ENCODE measurements at places on chromosomes 1 and 21.

DNA sequence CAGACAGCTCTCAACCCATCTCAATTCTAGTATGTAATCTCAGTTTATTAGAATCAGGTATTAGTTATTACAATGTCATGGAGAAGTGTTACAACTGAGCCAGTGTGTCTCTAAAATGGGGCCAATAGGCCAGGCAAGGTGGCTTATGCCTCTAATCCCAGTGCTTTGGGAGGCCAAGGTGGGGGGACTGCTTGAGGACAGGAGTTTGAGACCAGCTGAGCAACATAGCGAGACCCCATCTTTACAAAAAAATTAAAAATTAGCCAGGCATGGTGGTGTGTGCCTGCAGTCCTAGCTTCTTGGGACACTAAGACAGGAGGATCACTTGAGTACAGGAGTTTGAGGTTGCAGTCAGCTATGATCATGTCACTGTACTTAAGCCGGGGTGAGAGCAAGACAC lies 104.9 kb downstream of the BCAR3 start:
- H3K4me1 ChIP-seq = no peaks in the 10 kb centered on the region
- no peak overlapping the region for H3K4me3 ChIP-seq
- no peak overlapping the region for H3K27ac ChIP-seq
- no peaks in the 10 kb centered on the region for H3K27me3 ChIP-seq
- no peaks in the 10 kb centered on the region for H3K36me3 ChIP-seq
- no peak for DNase-seq

DNA sequence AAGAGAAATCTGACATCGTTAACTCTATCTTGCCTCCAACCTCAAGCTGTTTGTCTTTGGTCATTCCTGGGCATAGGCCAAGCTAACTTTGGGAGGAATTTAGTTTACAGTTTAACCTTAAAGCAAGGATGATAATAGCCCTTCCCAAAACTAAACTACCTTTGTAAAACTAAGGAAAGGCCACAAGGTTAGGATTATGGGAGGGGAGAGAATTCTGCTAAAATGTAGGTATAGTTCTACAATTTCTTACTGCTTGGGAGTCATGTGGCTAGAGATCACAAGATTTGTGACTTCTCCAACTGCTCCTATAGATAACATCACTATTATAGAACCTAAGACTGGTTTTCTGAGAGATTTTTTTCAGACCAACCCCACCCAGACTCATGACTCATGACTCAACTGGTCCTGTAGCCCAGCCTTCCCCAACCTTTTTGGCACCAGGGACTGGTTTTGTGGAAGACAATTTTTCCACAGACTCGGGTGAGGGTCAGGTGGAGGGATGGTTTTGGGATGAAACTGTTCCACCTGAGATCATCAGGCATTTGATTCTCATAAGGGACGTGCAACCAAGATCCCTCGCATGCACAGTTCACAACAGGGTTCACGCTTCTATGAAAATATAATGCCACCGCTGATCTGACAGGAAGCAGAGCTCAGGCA lies 70.7 kb upstream of the MUTYH start:
- no peaks in the 10 kb centered on the region for H3K36me3 ChIP-seq
- H3K4me1 ChIP-seq = no peaks in the 10 kb centered on the region
- H3K4me3 ChIP-seq = no peak overlapping the region

DNA sequence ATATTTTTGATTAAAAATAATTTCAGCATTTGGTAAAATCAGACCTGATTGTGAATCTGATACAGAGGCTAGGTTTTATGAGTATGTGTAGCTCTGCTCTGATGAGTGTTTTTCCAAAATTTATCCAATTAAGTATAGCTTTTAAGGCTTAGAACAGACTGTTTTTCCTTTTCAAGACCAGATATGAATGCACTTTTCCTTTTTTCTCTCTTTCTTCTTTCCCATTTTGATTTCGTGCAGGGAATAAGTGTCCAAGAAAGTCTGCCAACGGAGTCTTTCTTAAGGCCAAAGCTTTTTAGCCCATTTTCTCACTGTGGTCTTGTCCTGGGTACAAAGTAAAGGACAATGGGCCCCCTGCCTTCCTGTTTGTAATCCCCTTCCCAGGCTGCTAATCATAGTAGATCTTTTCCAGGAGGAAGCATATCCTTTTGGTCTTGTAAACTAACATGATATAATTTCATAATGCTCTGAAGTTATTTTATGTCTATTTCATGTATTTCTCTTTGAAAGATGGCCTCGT lies 2.9 kb downstream of the KIF1B start:
- H3K27me3 ChIP-seq = no peaks in the 10 kb centered on the region
- no peak for DNase-seq
- H3K36me3 ChIP-seq = no peaks in the 10 kb centered on the region
- no peak overlapping the region for H3K27ac ChIP-seq
- H3K4me3 ChIP-seq = no peak overlapping the region

DNA sequence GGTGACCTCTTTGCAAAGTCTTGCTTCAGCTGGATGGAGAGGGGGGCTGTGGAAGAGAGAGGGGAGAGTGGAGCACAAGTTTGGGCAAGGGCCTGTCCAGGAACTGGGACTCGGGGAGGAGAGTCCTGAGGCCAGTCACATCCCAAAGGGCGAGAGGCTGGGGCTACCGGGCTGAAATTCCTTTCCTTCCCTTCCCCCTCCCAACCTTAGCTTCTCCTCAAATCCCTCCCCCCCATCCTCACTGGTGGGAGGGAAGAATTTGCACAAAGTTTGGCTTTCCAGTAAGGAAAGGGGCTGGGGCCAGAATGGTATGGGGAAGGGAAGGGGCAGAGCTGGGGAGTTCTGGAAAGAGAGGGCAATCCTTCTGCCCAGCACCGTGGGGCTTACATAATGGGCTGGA lies 854 bp downstream of the CNTN2 start:
- H3K4me3 ChIP-seq = no peak overlapping the region
- no peak overlapping the region for H3K27ac ChIP-seq
- H3K27me3 ChIP-seq = peaks cover 31% of the 10 kb centered on the region
- H3K4me1 ChIP-seq = no peaks in the 10 kb centered on the region

- H3K4me1 ChIP-seq = peaks cover 8% of the 10 kb centered on the region
- no peaks in the 10 kb centered on the region for H3K36me3 ChIP-seq
- no peak overlapping the region for H3K27ac ChIP-seq
- H3K27me3 ChIP-seq = peaks cover 7% of the 10 kb centered on the region
These were observed 2.9 kb downstream of the C2CD2 start for GRCh38 chr21:41950941-41951351.

GRCh38 chr1:247177755-247178154 lies 5.9 kb upstream of the ZNF124 start:
- no peaks in the 10 kb centered on the region for H3K27me3 ChIP-seq
- H3K36me3 ChIP-seq = no peaks in the 10 kb centered on the region
- no peaks in the 10 kb centered on the region for H3K4me1 ChIP-seq
- no peak for DNase-seq
- no peak overlapping the region for H3K4me3 ChIP-seq

GRCh38 chr1:234612352-234613127 lies 2.6 kb upstream of the IRF2BP2 start:
- peak; percentile 86 for DNase-seq
- peaks cover 4% of the 10 kb centered on the region for H3K36me3 ChIP-seq
- no peaks in the 10 kb centered on the region for H3K27me3 ChIP-seq

GRCh38 chr1:37472281-37472680 lies 2.1 kb upstream of the ZC3H12A start:
- H3K4me1 ChIP-seq = peaks cover 36% of the 10 kb centered on the region
- H3K27ac ChIP-seq = no peak overlapping the region
- H3K36me3 ChIP-seq = peaks cover 12% of the 10 kb centered on the region
- DNase-seq = no peak
- no peak overlapping the region for H3K4me3 ChIP-seq
- no peaks in the 10 kb centered on the region for H3K27me3 ChIP-seq

DNA sequence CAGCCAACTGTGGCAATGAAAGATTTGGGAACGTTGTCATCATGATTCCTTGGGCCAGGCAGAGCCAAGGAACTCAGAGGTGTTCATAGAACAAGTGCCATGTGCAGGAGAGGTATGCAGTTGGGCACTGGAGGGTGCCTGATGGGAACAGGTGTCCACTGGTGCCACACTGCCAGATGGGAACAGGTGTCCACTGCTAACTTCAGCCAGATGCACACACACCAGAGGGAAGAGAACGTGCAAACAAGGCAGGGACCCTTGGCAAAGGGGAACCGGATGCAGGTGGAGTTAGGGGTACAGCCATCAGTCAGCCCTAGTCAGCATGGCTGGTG lies 13.5 kb downstream of the OLFML2B start:
- no peaks in the 10 kb centered on the region for H3K4me1 ChIP-seq
- H3K27me3 ChIP-seq = no peaks in the 10 kb centered on the region
- no peaks in the 10 kb centered on the region for H3K36me3 ChIP-seq
- DNase-seq = no peak
- H3K4me3 ChIP-seq = no peak overlapping the region
